Uterus (tissue), 4 donors: ENCODE measurements at places on chromosomes 1 and 21. TPM values are rescaled to one million over a fixed set of nuclear protein-coding genes. Genes with fewer than 3 reads are reported as not detected.

Gene KDF1
- total RNA-seq: 1.9 TPM

Gene TMEM200B
- total RNA-seq: 31.3 TPM

Gene CYP4A22
- total RNA-seq: 0.21 TPM

Gene TCHHL1
- total RNA-seq: not detected

DNA sequence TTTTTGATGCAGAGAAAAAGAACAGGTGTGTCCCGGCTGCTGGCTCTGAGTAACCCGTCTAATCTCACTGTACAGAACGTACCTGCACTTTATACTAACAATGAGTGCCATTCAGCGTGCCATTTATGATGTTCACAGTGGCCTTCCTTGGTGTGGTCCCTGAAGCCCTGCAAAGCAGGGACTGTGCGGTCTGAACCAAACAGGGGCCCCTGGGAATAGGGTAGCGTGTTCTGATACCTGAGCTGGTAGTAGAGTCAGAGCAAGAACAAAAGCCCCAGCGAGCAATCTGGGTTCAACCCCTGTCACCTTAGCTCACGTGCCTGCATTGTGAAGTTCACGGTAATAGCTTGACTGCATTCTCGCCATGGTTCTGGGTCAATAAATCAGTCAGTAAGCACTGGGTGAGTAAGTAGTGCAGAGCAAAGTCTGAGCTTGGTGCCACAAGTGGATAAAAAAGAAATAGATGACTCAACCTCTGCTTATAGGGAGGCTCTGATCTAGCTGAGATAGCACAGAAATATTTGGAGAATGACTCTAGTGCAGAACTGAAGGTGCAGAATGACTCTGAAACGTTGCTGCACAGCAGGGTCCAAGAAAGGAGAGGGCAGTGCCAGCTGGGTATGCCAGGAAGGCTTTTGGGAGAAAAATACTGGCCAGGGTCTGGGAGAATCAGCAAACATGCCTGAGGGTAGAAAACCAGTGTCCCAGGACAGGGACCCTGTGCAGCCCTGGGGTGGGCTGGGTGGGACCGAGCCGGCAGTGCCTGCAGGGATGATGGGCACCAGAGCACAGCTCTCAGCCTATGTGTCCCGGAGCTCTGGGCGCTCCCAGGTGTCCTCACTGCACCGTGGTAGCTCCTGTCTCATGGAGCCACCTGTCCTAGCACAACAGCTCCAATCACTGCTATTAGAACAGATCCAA lies 125.9 kb downstream of the RHOU start:
- DNase-seq: no peak

GRCh38 chr1:239807361-239807760 lies 284.3 kb upstream of the FMN2 start:
- DNase-seq: no peak

DNA sequence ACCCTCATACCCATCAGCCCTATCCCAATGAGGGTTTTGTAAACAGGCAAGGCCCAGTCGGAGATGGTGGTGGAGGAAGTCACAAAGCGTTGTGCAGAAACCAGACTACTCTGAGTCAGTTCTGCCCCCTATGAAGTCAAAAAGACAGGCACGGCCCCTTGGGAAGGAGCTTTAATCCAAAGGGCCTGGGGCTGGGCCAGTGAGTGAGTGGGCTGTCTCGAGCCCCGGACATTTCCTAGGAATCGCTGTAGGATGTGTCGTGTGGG lies 442 bp upstream of the AHCYL1 start:
- DNase-seq: no peak

- no peak for DNase-seq
Measured at GRCh38 chr1:3267550-3268270, 186.8 kb upstream of the ARHGEF16 start.

DNA sequence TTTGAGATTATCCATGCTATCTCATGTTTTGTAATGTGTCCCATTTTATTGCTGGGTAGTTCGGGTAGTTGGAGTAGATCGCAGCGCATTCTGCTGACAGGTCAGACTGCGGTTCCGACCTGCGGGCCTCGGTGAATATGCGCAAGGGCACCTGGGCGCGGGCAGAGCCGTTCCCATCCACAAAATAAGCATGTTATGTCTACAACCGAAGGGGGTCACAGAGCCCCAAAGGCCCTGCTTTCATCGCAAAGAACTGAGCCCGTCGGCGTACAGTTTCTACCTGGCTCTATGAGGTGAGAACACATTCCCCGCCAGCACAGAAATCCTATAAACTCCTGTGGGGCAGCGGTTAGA lies 88.4 kb downstream of the PRKAB2 start:
- DNase-seq: no peak

DNA sequence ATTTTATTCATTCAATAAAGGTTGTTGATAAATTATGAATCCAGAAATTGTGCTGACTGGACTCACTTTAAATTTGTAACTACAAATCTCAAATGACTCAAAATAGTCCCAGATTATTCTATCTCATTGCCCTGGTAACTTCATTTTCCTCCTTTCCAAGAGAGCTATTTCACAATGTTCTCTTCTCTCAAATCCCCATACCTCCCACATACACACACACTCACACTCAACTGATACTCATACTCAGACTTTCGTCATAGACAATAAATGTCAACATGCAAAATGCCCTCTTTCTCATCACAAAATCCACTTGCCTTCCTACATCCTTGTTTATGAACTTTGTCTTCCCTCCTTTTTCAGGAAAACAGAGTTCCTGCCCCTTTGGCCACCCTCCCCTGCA lies 33.3 kb downstream of the EXTL2 start:
- no peak for DNase-seq
